ENCODE measurements at places on chromosomes 3 and 15.

DNA sequence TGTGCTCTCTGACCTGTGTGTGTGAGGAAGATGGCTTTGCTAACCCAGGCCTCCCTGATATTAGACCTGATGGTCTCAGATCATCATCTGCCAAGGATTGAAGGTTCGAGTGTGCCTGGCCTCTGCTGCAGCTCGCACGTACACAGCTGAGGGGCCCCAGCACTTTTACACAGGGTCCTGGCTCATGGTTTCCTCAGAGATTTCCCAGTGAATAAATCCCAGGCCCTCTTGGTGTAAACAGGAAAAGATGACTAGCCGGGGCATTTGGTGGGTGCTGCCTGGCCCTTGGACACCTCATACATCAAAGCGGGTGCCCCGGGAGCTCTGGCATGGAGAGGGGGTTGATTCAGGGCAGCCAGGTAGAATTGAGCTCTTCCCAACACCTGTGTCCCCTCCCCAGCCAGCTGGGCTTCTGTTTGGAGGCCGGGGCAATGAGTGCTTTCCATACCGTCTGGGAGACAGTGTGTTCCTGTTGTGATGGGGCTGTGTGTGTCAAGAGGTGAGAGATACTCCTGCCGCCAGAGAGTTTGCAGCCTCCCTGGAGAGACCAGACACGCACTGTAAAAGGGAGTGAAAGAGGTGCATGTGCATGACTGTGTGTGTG is 72.5 kb upstream of the TLE3 start:
- DNase-seq: no peak

GRCh38 chr3:46365737-46366524 is 4.8 kb upstream of the CCR5 start:
- DNase-seq: no peak

- DNase-seq: no peak
These were observed 174.7 kb upstream of the IL12A start for GRCh38 chr3:159813822-159814531.

DNA sequence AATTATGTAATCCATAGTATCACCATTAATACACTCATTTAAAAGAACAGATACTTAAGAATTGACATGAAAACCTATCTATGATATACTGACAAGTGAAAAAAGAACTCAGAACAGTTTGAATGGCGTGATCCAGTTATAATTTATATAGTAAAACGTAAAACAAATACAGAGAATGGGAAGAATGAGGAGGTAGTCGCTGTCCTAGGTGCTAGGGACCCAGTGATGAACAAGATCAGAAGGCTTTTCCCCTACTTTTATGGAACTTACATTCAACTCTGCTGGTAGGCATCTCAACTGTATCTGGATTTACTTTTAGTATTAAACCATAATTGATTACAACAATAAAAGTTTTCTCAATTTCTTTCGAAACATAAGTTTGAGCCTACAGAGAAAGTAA is 31.8 kb downstream of the GSK3B start:
- no peak for DNase-seq

- DNase-seq: no peak
These were observed 1.9 kb upstream of the LOXL1 start for GRCh38 chr15:73924171-73924921.
